BJ (cell line): ENCODE measurements at places on chromosomes 5 and 9.

GRCh38 chr5:143355710-143356109 is 47.8 kb downstream of the NR3C1 start:
- peak; percentile 60 for DNase-seq

DNA sequence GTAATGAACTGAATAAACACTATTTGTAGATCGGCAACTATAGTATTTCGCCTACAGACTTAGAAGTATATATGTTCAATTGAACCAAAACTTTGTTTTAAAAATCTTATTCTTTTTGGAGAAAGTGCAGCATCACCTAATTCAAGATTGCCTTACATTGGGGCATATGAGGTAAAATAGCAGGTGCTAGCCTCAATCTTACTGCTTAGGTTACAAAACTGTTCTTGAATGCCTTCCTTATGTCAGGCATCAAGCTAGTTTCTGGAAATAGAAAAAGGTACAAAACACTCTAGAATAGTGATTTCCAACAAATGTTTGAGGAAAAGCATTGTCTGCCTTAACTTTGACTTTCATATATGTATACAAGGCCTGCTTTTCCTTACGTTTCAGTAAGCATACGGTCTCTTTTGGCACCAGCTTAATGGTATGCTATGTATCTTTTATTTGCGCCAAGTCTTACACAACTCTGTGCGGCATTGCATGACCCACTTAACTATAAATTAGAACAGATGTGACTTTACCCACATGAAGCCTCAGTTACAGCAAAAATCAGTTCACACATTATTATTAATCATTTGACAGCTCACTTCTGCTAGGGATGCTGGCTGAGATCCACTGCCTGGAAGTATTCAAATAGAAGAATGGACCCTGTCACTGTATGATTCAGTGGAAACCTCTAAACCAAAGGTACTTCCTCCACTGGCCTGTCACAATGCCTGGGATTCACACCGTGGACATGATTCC is 174.1 kb downstream of the PRELID2 start:
- DNase-seq = peak; percentile 38

DNA sequence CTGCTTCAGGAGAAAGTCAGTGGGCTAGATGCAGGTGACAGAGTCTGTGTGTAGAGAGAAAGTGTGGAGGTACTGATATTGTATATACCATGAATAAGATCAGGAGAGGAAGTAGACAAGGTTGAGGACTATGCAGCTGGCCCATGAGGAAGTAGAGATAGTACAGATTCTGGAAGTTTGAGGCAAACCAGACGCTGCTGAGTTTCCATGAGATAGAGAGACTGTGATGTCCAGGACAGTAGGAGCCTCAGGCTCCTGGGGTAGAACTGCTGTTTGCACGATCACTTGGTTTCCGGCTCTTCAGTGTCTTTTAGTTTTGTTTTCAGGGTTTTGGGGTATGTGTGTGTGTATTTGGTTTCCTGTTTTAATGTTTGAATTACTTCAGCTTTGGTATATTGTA is 13.6 kb downstream of the OTULINL start:
- no peak for DNase-seq

DNA sequence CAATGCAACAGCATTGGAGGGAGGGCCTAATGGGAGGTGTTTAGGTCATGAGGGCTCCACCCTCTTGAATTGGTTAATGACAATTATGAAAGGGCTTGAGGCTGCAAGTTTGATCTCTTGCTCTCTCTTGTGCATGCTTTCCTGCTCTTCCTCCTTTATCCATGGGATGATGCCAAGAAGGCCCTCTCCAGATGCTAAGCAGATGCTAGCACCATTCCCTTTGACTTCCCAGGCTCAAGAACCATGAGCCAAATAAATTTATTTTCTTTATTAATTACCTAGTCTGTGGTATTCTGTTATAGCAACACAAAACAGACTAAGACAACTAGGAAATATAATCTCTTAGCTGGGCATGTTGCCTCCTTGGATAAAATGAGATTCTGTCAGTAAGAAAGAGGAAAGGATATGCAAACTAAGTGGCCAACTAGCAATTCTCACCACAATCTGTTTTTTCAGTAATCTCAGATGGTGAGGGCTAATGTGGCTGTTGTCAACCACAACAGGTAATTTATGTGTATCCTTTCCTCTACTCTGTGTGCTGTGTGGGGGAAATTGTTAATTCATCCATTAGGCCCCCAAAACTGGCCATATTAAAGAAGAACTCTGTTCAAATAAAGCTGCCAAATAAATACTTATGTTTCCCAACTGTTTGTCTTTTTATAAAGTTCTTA is 269.1 kb upstream of the CD180 start:
- peak; percentile 60 for DNase-seq

- no peak for DNase-seq
Observed at GRCh38 chr5:64958757-64959391, 190.1 kb downstream of the CWC27 start.

DNA sequence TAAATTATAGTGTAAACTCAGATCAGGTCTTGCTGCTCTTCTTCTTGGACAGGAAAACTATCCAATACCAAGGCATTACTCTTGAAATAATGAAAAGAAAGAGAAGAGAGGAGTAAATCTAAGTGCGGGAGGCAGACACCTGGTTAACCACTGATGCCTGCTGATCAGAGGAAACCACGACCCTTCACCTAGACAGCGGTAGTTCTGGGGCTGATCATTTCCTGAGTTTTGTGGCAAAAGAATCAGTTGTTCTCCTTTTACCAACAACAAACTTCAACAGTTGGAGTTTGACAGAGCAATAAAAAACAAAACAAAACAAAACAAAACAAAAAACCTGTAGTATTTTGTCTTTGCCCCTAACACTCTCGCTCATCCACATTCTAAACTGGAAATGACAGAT is 3.0 kb downstream of the RLN1 start:
- no peak for DNase-seq

DNA sequence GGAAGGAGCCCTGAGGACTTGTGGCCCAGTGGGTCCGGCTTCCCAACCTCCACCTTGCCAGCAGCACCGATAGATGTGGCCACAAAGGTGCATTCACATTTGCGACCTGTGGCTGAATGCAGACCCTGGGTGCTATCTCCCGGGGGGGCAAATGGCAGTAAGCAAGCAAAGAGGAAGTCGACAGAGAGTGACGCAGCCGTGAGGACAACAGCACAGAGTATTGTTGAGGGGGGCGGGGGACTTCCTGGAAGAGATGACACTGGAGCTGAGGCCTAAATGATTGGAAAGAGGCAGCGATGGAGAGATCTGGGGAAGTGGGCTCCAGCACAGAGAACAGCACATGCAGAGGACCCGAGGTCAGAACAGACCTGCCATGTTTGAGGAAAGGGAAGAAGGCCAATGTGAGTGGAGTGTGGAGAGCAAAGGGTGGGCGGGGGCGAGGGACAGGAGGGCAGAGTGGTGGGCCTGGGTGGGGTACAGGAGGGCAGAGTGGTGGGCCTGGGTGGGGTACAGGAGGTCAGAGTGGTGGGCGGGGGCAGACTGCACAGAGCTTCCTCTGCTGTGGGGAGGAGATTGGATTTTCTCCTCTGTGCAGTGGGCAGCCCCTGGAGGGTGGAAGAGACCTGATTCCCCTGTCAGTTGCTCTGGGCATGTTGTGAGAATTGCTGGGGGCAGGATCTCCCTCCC is 42.6 kb downstream of the ADAMTS2 start:
- no peak for DNase-seq

- no peak for DNase-seq
Observed at GRCh38 chr9:7176561-7176960, 418.8 kb downstream of the KDM4C start.

DNA sequence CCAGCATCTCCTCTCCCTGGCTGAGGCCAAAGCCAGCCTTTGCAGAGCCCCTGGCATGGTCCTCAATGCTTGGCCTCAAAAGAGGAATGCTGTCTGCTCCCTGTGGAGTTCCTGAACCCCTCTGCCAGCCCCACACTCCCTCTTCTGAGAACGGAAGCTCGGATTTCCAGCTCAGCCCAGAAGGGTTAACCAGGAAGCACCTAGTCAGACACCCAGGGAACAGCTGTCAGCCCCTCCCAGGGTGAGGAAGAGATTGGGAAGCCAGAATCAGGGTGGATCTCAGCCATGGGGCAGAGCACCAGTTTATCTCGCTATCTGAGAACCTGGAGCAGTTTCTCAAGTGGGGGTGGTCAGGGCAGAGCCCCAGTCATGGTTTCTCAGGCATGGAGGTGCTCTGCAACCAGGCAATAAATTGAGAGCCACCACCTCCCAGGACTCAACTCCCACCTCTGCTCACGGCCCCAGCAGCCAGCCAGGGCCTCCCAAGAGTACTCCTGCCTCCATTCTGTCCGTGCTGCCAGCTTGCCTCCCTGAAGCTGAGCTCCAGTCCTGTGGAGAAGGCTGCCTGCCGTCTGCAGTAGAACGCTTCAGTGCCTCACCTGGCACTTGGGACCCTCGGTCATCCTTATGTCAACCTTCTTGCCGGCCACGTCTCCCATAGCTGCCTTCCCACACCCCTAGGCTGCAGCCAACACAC is 7.6 kb downstream of the FOXE1 start:
- DNase-seq = no peak

DNA sequence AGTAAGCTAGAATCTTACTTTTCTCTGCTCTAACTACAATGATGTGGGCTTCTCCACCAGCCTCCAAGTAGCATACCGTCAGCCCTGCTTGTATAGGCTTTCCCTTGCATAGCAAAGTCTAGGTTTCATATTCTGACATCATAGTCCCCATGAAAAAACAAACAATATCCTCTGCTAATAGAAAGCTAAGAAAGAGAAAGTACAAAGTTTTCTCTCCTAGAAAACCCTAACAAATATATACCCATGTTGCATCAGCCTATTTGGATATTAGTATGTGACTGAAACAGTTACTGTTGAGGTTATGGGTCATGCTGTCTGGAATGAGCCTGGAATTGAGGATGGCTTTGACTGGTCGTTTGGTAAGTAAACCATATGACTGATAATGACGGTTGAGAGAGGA is 1696.0 kb downstream of the MAT2B start:
- no peak for DNase-seq

- DNase-seq = no peak
Observed at GRCh38 chr9:101689039-101689438, 49.4 kb downstream of the GRIN3A start.

DNA sequence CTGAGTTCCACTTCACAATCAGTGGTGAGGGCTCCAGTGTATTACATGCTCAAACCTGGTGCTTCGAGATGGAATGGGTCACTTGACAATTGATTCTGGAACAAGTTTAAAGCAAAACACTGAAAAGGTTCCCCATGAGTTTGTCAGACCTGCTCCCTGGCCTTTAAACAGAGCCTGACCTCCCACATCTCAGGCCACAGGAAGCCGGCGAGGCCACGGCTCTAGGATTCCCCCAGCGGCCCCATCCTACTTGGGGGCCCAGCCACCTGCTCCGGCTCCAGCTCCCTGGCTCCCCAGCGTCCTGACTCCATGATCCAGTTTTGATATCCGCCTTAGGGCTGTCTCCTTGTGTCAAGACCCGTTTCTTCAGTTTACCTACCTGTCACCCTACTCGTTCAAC is 62.0 kb downstream of the TTLL11 start:
- DNase-seq = no peak

GRCh38 chr5:172821340-172821985 is 12.6 kb upstream of the ERGIC1 start:
- DNase-seq = no peak

GRCh38 chr5:74464512-74465209 is 175.9 kb downstream of the ENC1 start:
- DNase-seq = no peak

DNA sequence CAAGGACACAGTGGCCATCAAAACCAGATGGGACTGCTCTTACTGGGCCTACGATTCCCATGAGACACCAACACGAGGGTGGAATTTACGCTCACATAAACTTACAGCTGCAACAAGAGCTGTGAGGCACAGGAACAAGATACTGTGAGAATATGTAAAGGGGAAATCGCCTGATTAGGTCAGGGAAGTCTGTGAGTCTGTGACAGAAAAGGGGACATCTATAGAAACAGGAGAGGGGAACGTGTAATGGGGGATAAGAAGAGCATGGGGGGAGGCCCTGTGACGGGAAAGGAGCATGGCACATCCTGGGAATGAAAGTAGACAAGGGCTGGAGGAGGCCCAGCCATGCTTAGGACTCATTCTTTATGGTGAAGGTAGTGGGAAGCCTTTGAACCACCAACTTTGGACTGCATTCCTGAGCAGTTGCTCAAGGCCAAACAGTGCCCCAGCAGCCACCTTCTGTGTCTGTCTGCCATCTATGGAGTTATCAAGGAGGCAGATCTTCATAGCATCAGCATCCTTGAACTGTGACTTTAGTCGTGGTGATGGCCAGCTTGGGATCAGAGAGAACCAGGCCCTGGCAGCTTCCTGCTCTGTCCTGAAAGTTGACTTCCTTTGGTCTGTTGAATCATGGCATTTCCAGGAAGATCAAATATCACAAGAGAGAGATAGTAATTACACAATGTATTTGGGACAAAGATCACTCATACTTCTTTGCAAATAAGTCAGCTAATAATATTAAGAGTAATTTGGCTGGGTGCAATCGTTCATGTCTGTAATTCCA is 87.9 kb upstream of the FAM169A start:
- DNase-seq = no peak

DNA sequence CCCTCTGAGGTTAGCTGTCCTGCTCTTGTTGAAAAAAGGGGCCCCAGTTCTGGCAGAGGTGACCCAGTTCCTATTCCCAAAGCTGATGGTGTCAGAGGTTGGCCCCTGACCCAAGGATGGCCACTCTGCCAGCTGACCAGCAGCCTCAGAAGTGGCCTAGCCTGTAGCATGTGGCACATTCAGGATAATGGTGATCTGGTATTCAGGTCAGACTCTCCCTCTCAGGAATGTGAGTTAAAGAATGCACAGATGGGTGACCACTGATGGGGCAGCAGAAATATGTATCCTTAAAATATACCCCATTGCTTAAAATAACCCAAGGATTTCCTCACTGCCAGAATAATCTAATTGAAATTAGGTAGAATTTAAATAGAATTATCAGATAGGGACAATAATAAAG is 369.2 kb downstream of the SEMA5A start:
- DNase-seq = no peak

- peak; percentile 35 for DNase-seq
Observed at GRCh38 chr5:181260720-181261319, at the start of gene TRIM52. TRIM52 (minus strand) TSS chr5:181261143; CDS start chr5:181260813, 330 bp downstream.

DNA sequence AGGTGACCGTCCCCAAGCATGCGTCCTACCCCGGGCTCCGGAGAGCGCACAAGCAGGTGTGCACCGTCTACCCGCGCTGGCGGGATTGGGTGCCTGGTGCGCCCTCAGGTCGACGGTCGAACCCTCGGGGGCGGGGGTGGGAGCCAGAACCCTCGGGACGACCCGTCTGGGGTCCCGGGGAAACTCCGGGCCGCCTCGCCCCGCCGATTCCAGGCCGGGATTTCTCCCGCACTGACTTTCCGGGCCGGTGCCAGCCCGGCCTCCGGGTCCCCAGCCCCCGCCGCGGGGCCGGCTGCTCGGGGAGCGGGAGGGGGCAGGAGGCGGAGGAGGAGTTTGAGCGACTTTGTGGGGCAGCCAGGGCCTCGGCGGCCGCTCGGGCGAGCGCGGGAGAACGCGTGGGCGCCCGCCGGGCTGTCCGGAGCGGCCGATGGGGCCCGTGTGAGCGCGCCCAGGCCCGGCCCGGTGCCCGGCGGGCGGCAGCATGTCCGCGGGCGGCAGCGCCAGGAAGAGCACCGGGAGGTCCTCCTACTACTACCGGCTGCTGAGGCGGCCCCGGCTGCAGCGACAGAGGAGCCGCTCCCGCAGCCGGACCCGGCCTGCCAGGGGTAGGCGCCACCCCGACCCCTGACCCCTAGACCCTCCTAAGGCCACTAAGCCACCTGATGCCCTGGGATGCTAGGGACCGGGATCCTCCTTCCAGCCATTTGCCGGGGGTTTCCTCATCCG is at the start of gene DAB2IP:
TSS of gene DAB2IP (plus strand) at position 340 of the 726 bp plus-strand sequence. CDS start at position 482, 142 bp downstream.
- no peak for DNase-seq

GRCh38 chr9:111832449-111832848 is 37.7 kb upstream of the SHOC1 start:
- DNase-seq = no peak

- no peak for DNase-seq
Observed at GRCh38 chr9:37198831-37199230, 78.5 kb downstream of the ZCCHC7 start.
